ENCODE measurements at places on chromosomes 4 and X.

DNA sequence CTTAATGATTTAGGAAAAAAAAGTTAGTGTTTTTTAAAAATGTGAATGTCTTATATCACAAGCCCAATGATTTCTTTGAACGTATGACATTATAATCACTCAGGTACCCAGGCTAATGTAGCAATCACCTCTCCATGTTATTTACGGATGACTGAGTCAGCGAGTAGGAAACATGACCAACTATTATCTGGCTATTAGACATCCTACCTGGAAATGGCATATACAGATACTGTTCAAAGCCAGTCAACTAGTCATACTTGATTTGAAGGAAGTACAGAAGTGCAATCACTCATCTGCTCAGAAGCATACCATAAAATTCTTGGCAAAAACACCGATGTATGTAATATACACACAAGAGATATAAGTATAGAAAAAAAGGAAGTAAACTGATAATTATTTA lies 732.5 kb downstream of the ARAP2 start:
- peak; percentile 32 for DNase-seq

DNA sequence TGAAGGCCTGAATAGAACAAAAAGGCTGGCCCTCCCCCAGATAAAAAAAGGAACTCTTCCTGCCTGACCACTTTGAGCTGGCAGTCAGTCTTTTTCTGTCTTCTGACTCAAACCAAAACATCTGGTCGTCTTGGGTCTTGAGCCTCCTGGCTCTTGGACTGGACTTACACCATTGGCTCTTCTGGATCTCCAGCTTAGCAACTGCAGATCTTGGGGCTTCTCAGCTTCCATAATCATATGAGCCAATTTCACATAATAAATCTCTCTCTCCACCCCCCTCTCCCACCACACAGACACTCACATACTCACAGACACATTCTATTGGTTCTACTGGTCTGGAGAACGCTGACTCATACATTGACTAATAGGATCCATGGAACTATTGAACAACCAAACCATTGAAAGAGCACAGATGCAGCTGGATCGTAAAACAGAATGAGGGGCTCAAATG lies 15.6 kb upstream of the CWH43 start:
- peak; percentile 66 for DNase-seq

- no peak for DNase-seq
Observed at GRCh38 chrX:75038925-75039324, 113.7 kb upstream of the NEXMIF start.

GRCh38 chr4:4271912-4272311 lies 18.0 kb downstream of the LYAR start:
- no peak for DNase-seq

DNA sequence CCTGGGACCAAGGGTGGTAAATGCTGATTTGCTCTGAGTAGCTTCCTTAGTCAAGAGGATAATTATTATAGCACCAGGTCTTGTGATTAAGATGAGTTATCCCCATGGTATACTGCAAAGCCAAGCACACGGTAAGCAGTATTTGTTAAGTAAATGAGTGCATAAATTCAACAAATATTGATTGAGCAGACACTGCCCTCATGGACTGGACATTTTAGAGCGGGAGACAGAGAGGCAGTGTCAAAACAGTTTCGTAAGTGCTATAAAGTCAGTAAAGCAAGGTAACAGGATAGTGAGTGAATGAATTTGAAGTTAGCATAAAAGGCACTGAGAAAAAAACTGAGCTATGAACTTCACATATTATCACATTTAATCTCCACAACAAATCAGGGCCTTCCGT lies 13.9 kb downstream of the PHF8 start:
- no peak for DNase-seq

- no peak for DNase-seq
Observed at GRCh38 chr4:48065587-48066052, 49.0 kb downstream of the NIPAL1 start.

- peak; percentile 13 for DNase-seq
Observed at GRCh38 chr4:181646864-181647263, 596.3 kb upstream of the TENM3 start.
